ENCODE measurements at places on chromosomes 3 and 15.

- no peak for DNase-seq
Observed at GRCh38 chr3:25478211-25478757, 50.2 kb downstream of the RARB start.

DNA sequence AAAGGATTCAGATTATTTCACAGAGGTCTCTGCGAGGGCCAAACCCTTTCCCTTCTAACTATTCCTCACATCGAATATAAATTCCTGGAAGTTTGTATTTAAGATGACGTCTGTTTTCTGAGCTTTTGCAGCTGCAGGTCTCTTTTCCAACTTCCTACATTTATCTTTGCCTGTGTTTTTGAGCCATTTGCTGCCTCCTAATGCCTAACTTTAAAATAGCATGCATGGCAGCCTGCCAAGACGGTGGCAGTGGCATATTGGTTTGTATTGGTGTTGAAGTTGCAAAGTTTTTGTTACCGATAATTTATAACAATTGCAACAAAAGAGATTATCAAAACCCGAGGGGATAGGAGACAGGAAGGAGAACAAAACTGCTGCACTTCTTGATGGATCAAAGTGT lies 187.1 kb upstream of the DNAJC19 start:
- DNase-seq, result peak; percentile 22

DNA sequence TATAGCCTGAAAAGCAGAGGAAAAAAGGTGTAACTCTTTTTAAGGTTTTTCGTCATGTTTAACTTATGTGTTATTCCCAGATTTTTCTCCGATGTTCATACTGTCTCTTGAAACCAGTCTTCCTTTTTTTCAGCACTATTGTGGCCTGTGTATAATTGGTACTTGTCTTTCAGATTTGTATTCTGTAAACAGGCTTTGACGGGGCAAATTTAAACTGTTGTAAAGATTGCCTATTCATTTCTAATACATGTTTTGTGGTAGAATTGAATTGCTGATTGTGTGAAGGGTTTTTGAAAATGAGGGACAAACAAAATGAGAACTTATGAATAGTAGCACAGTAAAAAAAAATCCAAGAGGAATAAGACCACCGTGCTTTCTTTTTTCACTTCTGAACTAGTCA lies 33.6 kb downstream of the AKAP13 start:
- no peak for DNase-seq

- DNase-seq, result no peak
Observed at GRCh38 chr3:134326126-134326525, 48.1 kb downstream of the AMOTL2 start.

- no peak for DNase-seq
Observed at GRCh38 chr15:95832668-95833067, 497.8 kb upstream of the NR2F2 start.

DNA sequence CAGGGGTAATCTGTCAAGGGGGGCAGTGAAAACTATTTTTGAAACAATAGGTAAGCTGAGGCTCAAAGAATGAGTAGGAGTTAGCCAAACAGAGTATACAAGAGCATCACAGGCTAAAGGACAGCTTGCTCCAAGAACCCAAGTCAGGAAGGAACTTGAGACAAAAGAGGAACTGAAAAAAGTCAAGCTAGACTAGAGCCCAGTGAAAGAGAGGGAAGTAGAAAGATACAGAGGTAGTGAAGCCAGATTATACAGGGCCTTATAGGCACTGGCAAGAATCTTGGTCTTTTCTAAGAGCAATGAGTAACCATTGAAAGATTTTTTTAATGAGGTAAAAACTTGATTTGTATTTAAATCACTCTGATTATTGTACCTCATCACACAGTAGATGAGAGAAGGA lies 69.9 kb downstream of the FILIP1L start:
- DNase-seq, result no peak

All from NCI-H1694 treated with DMSO at 0.1 percent for 48 hours (cell line).